ENCODE measurements at places on chromosomes 4 and X. TPM values are rescaled to one million over a fixed set of nuclear protein-coding genes. Genes with fewer than 3 reads are reported as not detected.

GRPEL1 gene
- 19.2 TPM for total RNA-seq

DCAF8L2 gene
- not detected for total RNA-seq

TLR3 gene
- total RNA-seq: 8.4 TPM

MAML3 gene
- 6.0 TPM for total RNA-seq

MRPS18C gene
- 9.6 TPM for total RNA-seq

ABLIM2 gene
- not detected for total RNA-seq

L1CAM gene
- not detected for total RNA-seq

PIR gene
- total RNA-seq: 47.2 TPM

IL2 gene
- not detected for total RNA-seq

CYSLTR1 gene
- total RNA-seq: not detected

HNRNPD gene
- total RNA-seq: 32.8 TPM

Measured in cardiac ventricle fibroblast (primary cell).